ENCODE measurements at places on chromosomes 13 and 19. TPM values are rescaled to one million over a fixed set of nuclear protein-coding genes. Genes with fewer than 3 reads are reported as not detected.

The ICAM3 gene
- total RNA-seq = 4.7 TPM

The GNA15 gene
- 2.3 TPM for total RNA-seq

The GSK3A gene
- total RNA-seq = 27.3 TPM

DNA sequence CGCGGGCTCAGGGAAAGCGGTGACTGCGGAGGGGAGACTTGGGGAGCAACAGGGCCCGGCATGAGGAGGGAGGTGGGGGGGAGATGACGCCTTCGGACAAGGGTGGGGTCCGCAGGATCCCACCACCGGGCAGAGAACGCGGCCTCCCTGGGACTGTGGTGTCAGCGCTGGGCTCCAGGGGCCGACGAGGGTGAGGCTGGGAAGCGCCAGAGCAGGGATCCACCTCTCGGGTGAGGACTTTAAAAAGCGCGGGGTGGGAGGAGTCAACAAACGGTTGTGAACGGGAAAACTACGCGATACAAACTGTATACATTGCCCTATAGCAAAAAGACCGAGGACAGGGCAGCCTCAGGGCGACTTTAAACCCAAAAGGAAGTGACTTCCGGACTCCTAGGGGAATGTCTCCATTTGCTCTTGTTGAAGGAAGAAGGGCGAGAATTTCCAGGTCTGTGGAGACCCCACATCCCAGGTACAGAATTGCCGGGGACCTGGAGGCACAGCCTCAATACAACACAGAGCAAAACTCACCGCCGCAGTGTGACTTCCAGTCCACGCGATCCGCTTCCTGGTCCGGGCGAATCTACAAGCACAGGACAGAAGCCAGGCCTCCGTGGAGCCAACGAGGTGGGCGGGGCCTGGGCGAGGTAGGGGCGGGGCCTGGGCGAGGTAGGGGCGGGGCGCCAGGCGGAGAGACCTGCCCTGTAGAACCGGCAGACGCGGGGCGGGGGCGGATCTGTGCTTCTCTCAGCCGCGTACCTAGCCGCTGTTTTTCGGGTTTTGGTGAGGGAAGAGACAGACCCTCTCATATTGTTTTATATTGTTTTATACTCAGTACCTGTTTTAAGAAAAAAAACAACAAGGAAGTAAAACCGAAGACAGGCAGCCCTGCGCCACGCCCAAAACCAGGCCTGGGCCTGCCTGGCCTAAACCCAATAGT lies at the start of gene ZNF888:
ZNF888 (minus strand) TSS at position 588 of the 937 bp plus-strand sequence. CDS start 5,555 bp downstream, outside the sequence.
- no peak for DNase-seq

- DNase-seq = no peak
These were observed 68.5 kb upstream of the POMP start for GRCh38 chr13:28590461-28590860.

DNA sequence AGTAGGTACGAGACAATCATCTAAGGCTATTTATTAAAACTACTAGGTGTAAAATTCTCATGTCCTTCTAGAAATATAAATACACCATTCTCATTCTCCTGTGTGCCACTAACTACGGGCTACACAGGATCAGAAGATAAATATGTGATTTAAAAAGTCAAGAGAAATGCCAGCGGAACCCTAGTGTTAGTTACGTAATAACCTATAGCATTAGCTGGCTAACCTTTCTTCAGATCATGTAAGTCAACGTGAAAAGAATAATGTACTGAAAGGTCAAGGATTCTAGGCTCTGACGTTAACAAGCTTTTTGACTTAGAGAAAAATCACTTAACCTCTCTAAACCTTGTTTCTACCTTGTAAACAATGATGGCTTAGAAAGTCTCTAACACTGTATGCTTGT lies 121.8 kb downstream of the RGCC start:
- DNase-seq = no peak

DNA sequence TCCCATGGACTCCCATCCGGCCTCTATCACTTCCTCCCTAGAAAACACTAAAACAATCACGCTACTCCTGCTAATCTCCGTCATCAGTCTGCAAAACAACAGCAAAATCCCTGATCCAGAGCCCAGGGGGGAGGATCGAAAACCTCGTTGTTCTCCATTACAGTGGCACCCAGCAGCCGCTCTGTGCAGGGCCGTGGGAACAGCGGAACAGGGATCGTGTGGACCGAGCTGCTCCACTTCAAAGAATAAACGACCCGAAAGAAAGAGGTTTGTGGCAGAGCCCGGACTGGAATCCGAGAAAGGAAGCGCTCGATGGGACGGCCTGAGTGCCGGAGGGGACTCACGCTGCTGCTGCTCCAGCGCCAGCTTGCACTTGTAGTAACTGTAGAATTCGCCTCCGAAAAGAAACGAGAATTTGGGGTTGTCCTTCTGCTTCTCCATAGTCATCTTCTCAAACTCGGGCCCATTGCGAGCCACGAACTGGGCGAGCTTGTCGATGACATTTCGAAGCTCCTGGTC lies 652 bp downstream of the CHERP start:
- no peak for DNase-seq
